ENCODE measurements at places on chromosomes 7 and 10.

DNA sequence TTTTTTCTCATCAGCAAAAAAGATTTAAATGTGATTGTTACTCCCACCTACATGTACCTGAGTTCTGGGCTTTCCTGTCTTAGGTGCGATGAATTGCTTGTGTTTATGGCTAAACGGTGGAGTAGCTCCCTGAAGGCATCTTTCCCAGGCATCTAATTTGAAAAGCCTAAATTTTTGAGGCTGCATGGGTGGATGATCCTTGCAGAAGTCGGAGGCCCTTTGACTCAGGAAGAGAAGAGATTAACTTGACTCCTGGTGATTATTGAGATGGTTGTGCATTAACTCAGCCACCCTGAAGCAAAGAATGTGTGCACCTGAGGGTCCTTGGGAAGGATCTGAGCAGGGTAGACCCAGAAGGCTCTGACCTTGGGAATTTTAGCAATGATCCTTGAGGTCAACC lies 155.6 kb upstream of the SEMA3C start:
- no peak for DNase-seq

DNA sequence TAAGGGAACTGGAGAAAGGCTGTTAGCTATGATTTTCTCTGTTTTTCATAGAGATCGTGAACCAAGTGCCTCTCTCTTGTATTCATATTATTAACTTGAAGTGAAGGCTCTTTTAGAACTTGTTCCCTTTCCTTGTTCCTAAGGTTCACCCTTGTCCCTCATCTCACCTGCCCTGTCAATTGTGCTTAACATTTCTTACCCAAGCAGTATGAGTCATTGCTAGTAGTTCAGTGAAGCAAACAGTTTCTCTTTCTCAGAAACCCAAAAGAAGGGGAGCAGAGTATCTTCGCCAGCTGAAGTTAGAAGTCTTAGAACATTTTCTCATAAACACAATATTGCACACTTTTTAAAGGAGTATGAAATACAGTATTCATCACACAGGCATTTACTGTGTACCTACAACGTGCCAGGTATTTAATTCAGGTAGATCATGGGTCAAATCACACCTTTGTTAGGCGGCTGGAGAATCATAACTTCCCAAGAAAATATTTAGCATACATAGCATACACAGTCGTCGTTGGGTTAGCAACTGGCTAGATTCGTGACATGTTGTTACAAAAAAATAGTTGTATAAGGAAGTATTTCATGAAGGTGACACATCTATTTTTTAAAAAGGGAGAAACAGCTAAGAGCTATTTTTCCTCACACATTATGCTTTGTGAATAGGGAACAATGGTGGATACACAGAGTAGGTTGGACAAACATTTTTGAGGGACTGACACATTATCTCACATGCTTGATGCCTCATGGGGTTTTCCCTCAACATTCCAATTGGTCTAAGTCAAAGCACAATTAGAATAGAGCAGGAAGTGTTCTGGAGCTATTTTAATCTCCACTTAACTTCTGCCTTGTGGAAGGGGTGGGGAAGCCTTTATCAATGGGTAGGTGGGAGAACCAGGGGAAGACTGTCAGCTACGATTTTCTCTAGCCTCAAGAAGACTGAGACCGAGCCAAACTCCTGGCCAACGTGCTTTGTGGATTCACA lies 13.2 kb downstream of the HDAC9 start:
- no peak for DNase-seq

DNA sequence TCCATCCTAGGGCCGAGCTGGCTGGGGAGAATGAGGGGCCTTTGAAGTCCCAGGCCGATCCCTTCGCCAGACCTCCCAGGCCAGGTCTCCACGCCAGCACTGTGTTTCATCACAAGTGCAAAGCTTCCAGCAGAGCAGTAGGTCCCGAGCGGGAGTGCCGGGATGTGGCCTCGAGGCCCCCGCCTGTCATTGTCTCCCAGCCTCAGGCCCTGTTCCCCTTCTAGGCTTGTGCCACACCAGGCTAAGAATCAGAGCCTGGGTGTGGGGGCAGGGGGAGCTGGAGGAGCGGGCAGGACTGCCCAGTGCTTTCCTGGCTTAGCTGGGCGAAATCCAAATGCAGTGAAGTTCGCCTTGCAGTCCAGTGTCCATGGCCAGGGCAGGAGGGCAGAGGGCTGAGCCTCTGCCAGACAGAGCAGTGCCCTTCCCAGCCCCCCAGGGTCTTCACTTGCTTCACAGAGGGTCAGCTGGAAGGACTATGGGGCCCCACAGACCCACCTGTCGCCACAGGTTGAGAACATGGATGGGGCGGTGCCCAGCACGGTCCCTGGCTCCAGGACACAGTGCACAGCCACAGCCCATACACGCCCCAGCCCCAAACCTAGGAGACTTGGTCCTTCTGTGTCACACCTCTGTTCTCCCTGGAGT lies 20.2 kb upstream of the PFKFB3 start:
- no peak for DNase-seq

DNA sequence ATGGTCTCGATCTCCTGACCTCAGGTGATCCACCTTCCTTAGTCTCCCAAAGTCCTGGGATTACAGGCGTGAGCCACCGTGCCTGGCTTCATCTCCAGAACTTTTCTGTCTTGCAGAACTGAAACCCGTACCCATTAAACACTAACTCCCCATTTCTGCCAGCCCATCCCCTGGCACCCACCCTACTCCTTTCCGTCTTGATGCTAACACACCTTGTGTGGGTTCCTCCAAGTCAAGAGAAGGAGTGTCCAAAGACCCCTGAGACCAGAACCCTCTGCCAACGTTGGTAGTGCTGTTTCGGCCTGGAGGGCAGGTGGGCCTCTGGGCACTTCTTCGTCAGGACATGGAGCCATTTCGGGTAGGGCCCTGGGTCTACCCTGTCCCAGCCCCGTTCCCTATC lies 83.6 kb downstream of the MGMT start:
- DNase-seq: no peak

DNA sequence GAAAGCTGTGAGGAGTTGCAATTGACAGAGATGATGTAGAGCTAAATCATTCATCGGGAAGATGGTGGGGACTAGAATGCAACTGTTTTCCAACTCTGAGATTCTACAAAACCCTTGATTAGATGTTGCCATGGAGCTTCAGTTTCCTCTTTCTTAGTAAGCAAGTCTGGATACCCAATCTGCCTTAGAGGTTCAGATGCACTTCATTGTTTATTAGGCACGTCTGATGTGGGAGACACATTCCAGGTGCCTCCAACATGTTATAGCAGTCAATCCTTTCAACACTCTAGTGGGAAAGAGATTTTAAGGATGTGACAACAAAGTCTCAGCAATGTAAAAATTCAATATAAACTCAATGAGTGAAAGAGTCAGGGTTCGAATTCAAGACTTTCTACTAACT lies 291.3 kb upstream of the PHYHIPL start:
- no peak for DNase-seq

DNA sequence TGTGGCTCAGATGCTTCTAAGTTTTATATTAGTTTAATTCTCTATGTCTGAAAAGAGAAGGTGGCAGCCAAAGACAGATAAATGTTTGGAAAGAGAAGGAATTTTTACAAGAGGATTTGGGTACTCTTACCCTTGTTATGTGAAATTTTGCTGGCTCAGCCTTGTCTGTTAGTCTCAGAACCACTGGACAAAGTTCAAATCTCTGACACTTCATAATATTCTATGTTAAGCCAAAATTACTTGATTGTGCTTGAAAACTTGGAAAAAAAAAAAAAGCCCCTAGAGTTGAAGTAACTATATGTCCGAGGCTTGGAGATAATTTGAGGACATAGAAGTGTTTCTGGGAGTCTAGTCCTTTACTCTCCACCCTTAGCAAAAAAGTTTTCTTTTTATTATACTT lies 1079.3 kb upstream of the LRRTM3 start:
- DNase-seq: no peak

Measured in NCI-H1436 treated with DMSO at 0.1 percent for 48 hours (cell line).